ENCODE measurements at places on chromosomes 2 and 18.

- DNase-seq = no peak
Observed at GRCh38 chr2:12965540-12966269, 249.0 kb downstream of the TRIB2 start.

DNA sequence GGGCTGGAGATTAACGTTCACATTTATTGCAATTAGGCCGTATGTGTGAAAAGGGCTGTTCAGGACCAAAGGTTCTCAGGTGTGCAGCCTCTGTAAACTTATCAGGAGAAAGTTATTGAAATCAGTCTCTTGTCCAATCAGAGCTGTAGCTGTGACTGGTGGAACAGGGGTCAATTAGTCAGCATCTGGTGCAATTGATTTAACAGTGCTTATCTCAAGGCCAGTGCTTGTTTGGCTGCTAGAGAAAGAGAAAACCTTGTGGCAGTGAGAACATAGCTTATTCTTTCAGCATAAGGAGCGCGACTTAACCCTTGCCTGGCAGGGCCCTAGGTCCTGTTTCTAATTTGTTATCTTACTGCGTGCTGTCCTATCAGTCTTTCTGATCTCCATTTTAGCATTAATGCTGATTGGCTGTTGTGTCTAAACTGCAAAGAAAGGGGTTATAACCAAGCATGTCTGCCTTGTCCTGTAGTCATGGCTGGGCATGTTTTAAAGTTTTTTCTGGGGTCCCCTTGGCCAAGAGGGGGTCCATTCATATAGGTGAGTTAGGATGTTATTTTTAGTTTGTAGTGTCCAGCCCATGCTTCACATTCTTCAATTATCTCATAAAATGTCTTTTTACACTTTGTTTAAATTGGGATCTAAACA lies 66.4 kb downstream of the CYB5A start:
- no peak for DNase-seq

- DNase-seq = no peak
Observed at GRCh38 chr2:11752906-11753305, 6.5 kb downstream of the LPIN1 start.

GRCh38 chr2:141490886-141491285 lies 639.9 kb downstream of the LRP1B start:
- no peak for DNase-seq

DNA sequence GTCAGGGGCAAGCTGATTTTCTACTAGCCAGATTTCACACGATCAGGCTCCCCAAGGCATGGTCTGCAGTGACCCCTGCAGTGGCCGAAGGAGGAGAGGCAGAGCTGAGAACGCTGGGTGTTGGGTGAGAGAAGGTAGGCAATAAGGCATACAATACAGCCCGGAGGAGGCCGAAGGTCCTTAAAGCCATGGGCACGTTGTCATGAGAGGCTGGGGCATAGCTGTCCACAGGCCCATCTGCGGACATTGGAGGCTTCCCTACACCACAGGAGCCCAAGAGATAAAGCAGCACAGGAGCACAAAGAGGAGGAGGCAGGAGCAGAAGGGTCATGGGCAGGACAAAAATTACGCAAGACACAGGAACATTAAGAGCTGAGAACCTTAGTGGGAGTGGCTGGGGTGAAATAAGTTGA lies 16.7 kb upstream of the BZW1 start:
- no peak for DNase-seq

Data from stimulated activated CD8-positive, alpha-beta memory T cell treated with anti-CD3 and anti-CD28 coated beads, Interleukin-4, amount 100 ng/mL, for 1 hour (primary cell).